ENCODE measurements at places on chromosomes 2 and 18.

GRCh38 chr2:48583961-48584360 lies 33.7 kb upstream of the GTF2A1L start:
- DNase-seq = no peak

GRCh38 chr2:226098861-226099745 lies 699.6 kb downstream of the NYAP2 start:
- DNase-seq = no peak

GRCh38 chr2:22879009-22879863 lies 505.7 kb upstream of the KLHL29 start:
- no peak for DNase-seq

DNA sequence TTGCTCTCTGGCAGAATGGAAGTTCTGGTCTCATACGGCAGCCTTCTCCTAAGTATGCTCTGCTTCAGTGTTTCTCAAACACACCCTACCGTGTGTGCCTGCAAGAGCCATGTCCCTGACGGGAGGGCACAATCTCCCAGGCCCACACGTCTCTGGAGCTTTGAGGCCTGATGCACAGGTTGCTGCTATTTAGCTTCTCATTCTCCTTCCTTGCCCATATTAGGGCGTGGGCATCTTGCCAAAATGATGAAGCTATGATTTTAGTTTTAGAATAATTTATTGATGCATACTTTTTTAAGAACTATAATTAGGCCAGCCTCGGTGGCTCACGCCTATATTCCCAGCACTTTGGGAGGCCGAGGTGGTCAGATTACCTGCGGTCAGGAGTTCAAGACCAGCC lies 107.9 kb downstream of the RNF144A start:
- DNase-seq = no peak

- DNase-seq = peak; percentile 71
These were observed 48.2 kb upstream of the BIN1 start for GRCh38 chr2:127155028-127155581.

GRCh38 chr2:207182911-207183310 lies 17.2 kb upstream of the KLF7 start:
- no peak for DNase-seq

GRCh38 chr2:37357530-37357929 lies 13.1 kb downstream of the QPCT start:
- DNase-seq = no peak

GRCh38 chr2:6372317-6372901 lies 493.3 kb downstream of the CMPK2 start:
- DNase-seq = no peak

DNA sequence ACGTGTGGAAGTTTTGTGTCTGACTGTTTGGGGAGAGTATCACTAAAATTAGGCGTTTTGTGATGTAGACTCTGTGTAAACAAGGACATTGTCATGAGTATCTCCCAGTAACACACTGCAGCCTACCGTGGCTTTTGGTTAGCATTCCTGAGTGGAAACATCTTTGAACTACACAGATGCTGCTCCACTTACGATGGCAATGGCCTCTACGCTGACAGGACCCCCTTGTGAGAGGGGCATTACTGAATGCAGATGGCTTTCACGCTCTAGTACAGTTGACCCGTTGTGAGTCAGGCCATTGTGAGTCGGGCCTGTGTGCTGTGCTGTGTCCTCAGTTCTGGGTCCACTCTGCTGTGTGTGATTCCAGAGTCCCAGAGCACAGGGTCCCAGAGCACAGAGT lies 34.4 kb upstream of the ADNP2 start:
- no peak for DNase-seq

GRCh38 chr2:173159791-173160463 lies 84.3 kb downstream of the MAP3K20 start:
- peak; percentile 97 for DNase-seq

DNA sequence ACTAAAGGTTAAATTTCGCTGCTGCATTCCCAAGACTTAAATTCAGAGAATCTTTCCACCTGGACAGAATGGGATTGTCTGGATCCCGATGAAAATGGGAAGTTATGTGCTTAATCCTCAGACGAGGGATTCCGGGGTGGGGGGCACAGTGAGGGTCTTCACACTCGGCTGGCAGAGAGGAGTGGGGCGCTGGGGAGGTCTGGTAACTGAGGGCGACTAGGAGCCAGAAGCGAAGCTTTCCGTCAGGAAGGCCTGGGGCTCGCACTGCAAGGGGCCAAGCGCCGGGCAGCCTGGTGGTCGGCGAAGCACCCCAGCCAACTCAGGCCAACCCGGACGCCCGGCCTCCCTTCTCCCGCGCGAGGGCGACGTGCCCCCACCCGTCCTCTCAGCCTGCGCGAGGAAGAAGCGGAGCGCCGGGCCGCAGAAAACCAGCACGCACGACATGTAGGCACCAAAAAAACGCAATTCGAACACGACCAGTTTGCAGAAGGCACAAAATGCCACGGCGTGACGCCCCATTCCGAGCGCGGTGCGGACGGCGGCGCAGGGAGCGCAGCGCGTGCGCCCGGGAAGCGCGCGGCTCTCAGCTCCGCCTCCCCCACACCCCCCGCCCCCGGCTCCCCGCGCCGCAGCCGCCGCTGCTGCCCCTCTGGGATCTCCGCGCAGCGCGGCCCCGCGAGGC lies 188.1 kb downstream of the ZEB2 start:
- DNase-seq = peak; percentile 32

DNA sequence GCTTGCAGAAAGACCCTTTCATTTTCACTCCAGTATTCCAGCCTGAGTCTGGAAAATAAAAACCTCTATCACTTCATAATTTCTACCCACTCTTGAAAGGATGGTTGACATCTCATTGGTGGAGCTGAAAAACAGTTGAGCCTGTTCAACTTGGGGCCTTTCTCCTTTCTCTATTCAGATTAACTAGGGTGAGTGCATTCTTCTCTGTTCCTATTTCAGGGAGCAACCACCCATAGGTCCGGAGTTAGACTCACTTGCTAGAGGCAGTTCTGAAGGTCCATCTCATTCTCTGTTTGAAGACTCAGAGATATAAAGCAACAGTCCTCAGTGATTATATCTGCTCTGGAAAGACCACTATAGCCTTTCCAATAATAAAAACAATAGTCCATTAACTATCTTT lies 167.9 kb upstream of the SPOPL start:
- DNase-seq = no peak

GRCh38 chr18:44047585-44047984 lies 633.1 kb upstream of the SETBP1 start:
- no peak for DNase-seq

GRCh38 chr2:54770211-54770610 lies 46.7 kb downstream of the EML6 start:
- no peak for DNase-seq

- no peak for DNase-seq
These were observed 296.6 kb downstream of the IKZF2 start for GRCh38 chr2:212854771-212855170.

- DNase-seq = no peak
These were observed 104.4 kb downstream of the POLR1A start for GRCh38 chr2:86001326-86001725.

DNA sequence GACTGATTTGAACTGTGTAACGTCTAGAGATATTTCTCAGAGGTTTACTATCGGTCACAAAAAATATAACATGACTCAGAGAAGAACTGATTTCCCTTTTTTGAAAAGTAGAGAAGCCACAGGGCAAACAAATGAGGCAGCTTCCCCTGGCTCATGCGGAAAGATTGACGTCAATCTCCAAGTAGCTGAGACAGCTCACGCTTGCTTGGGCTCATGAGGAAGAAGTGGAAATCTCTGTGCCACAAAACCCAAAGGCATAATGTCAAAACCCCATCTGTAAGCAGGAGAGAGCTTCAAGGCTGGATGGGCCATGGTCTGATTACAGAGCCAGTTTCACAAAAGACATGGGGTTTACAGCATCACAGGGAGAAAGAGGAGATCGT lies 188.1 kb downstream of the ARL4C start:
- no peak for DNase-seq

DNA sequence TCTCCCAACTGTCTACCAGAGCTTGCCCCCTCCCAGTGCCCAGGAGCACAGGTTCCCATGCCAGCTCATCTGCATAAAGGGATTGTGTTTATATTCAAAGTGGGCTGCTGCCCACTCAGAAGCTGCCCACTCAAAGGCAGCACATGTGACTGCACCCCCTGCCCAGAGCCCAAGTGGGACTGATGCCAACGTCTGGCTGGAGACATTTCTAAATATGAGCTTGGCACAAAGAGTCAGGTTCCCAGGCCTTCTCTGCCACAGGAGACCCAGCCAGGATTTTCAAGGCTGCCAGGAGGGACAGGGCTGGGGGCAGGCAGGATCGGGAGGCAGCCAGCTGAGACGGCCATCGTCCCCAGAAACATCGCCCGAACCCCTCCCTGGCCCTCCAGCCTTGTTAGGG lies 67.1 kb downstream of the ZBTB7C start:
- DNase-seq = no peak

DNA sequence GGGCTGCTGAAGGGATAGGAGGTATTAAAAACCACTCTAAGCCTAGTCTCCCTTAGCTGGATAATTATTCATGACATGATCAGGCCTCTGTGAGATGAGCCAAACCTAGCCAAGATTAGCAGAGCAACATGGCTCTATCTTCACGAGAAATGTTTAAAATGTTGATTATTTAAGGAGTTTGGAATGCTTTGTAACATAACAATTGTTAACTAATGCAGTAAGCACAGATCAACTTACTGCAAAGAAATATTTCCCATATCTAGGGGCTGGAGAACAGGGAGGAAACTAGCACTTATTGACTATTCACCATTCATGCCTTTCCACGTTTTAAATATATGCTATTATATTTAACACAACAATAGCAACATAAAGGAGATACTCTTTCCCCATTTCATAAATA lies 833.7 kb upstream of the CHAC2 start:
- no peak for DNase-seq

DNA sequence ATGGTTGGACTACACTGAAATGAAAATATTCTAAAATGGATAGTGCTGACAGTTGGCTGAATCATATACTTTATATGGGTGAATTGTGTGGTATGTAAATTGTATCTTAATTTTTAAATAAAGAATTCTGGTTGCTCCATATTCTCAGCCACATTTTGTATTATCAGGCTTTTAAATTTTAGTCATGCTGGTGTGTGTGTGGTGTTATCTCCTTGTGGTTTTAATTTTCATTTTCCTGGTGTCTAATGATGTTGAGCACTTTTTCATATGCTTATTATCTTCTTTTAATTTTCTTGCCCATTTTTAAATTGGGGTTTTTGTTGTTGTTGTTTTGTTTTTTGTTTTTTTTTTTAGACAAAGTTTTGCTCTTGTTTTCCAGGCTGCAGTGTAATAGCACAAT lies 3.8 kb upstream of the HIBCH start:
- DNase-seq = no peak

DNA sequence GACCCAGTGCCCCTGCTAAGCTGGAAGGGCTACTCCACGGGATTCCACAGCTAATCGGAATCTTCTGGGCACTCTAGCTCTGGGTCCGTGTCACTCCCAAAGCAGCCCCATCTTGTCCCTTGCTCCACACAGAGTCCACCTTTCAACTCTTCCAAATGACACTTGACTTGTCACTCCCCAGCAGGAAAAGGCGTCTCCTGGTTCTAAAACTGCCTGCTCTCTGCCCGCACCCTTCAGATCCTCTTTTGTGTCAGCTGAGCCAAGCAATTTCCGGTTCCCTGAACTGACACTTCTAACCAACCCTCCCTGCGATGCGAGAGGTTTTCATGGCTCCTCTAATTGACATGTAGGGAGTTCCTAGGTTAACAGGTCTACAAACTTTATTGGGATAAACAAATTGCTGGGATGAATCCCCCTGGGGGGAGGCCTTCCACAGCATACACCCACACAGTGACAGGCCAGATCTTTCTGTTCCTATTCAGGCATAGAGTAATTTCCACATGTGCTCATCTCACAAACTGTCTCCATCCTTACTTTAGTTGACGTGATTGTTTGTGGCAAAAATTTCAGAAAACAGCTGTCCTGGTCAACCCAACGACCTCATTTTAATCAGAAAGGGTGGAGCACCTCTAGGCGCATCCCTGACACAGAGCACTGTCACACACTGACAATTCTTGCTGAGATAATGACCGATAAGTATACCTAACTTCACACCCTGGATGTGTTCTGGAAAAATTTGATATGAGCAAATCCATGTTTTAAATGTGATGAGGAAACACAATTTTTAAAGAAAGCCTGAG lies 104.9 kb downstream of the RBMS1 start:
- DNase-seq = no peak

- no peak for DNase-seq
These were observed 865.1 kb upstream of the VRK2 start for GRCh38 chr2:57181315-57182038.

DNA sequence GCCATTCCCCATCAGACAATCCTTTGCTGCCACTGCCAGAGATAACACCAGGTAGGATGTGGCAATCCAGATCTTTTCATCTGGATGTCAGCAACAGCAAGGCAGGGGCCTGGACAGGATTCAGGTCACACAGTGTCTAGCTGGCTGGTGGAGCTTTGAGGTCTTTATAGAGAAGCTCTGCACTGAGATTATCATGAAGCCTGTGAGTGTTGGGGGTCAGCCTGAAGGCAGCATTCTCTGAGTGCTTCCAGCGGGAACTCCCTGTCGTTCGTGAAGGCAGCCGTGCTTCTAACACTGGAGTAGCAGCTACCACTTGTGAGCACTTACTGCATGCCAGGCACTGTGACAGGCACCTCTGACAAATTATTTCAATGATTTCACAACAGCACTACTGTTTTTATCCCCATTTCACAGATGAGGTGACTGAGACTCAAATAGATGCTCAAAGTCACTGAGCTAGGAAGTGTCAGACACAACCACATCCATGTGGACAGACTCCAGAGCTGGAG lies 85.7 kb downstream of the SEMA4F start:
- DNase-seq = no peak

DNA sequence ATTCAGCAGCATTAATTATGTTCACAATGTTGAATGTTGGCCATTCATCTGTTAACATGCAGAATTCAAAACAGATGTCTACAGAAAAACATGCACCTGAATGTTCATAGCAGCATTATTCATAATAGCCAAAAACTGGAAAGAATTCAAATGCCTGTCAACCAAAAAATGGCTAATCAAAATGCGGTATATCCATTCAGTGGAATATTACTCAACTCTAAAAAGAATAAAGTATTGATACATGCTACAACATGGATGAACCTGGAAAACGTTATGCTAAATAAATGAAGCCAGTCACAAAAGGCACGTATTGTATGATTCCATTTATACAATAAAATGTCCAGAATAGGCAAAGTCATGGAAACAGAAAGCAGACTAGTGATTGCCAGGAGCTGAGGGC lies 68.0 kb downstream of the CCDC88A start:
- no peak for DNase-seq

- no peak for DNase-seq
These were observed 875 bp downstream of the FASTKD1 start for GRCh38 chr2:169572821-169573159.

DNA sequence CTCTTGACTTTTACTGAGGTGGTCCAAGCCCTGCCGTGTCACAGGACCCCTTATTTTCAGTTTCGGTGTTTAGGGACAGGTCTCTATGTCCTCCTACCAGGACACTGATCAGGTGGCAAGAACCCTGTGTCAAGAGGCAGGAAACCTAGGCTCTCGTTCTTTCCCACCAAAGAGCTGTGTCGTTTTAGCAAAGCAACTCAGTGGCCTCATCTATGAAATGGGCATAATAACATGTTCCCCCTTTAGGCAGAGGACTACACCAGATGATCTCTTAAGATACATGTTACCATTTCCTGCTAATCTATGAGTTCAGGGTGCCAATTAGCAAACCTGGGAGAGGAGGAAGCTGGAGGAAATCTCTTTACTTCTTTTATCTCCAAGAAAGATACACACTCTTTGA lies 1.9 kb downstream of the RAB31 start:
- no peak for DNase-seq

Measured in fibroblast of the conjunctiva (primary cell).